ENCODE measurements at places on chromosomes 7 and 10.
A peak's percentile ranks its signal among the peaks of the same experiment; 100 is the strongest.

DNA sequence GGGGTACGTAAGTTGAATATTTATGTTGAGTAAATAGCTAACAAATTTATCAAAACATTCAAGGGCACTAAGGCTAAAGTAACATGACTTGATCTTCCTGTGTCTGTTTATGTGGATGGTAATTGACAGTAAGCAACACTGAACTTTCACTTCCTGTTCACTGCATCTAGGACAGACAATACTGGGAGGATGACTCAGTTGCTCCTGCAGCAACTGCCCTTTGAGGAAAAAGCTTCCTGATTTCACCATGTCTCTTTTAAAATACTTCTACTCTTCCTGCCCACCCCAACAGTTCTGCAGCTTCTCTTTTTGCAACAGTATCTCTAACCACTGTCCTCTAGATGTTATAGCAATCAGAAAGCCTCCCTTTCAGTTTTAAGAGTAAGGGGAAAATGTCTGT is 76.6 kb upstream of the HGF start:
- no peak for DNase-seq

- no peak for DNase-seq
Observed at GRCh38 chr7:107958764-107959526, 44.0 kb downstream of the LAMB1 start.

- DNase-seq, result no peak
Observed at GRCh38 chr7:51349820-51350545, 33.4 kb upstream of the COBL start.

- DNase-seq, result no peak
Observed at GRCh38 chr7:74299401-74299800, 10.2 kb downstream of the CLIP2 start.

DNA sequence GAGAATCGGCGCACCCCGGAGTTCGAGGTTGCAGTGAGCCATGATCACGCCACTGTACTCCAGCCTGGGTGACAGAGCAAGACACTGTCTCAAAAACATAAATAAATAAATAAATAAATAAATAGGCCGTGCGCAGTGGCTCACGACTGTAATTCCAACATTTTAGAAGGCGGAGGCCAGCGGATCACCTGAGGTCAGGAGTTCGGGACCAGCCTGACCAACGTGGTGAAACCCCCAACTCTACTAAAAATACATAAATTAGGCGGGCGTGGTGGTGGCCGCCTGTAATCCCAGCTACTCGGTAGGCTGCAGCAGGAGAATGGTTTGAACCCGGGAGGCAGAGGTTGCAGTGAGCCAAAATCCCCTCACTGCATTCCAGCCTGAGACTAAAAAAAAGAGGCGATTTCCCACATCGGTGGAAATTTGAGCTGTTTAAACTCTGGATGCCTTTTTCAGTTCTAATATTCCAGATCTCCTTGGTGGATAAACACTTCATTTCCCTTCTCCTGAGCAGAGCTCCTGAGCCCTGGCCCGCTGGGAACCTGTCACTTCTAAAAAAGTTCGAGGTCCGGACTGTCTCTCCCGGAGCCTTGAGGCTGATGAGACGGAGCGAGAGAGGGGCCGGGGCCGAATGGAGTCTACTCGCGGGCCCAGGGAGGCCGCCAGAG is 2.0 kb upstream of the NFKB2 start:
- no peak for DNase-seq

DNA sequence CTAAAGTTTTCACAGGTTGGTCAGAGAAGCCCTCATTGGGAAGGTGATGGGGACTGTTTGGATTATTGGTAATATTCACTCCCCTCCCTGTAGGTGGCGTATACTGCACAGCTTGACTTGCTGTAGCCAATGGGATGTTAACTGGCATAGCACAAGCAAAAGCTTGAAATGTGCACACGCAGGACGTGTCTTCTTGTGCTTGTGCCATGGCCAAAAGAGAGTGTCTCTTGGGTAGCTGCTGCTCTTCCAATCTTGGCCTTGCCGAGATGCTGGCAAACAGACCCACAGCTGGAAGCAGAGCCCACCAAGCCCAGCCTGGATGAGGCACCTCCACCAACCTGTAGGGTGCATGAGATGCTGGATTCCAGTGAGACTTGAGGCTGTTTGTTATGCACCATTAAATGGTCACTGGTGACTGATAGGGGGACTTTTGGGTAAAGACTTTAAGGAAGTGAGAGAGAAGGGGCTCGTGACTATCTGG is 266.0 kb downstream of the GRID1 start:
- no peak for DNase-seq

GRCh38 chr10:45008524-45009161 is 7.9 kb downstream of the ZNF22 start:
- DNase-seq, result peak; percentile 18

DNA sequence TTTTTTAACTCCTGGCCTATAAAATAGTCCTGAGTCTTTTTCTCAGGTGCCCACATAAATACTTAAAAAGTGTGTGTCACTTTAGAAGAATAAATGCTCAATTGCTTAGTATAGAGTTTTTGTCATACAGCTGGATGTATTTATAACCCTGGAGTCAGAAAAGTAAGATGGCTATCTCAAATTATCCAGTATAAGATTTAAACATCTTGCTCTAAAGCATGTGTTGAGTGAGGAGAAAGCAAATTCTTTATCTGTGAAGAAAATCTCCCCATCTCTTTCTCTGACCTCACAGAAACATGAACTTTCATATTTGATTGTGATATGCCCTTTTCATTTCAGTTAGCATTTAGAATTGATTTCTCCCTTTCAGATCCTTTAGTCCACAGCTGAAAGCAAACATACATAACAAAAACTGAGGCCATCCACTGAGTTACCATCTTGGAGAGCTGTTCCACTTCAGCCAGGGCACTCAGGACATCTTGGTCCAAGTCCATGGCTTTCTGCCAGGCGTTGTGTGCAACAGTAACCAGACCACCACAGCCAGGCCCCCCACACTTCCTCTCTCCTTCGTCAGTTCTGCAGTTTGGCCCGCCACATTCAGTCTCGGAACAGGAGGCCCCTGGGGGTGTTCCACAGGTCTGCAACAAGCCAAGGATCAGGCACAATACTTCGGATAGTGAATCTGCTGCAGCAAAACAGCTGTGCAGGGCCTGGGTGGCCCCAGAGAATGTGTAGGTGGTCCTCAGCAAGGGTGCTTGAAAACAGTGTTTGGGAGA is 40.9 kb downstream of the DLD start:
- DNase-seq, result no peak

DNA sequence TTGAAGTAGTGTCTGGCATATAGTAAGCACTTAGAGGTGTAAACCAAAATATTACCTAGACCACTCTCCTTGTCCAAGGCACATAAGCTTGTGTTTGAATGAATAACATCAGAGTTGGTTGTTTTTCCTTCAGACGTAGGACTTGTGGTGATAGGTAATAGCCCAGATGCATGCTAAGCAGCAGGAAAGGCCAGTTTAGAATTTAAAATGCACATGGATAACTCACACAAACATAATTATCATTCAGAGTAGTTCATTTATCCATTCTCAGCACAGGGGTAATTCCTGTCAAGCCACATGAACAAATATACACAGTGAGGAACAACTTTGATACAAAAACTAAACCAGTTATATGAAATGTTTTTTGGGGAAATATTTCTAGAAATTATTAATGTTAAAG is 181.0 kb upstream of the HPS1 start:
- no peak for DNase-seq

DNA sequence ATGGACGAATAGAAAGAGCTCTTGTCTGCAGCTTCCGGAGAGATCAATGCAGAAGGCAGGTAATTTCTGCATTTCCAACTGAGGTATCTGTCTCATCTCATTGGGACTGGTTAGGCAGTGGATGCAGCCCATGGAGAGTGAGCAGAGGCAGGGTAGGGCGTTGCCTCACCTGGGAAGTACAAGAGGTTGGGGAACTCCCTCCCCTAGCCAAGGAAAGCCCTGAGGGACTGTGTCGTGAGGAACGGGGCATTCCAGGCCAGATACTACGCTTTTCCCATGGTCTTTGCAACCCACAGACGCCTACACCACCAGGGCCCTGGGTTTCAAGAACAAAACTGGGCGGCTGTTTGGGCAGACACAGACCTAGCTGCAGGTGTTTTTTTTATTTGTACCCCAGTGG is 186.3 kb downstream of the ETV1 start:
- no peak for DNase-seq

GRCh38 chr10:92627845-92628480 is 35.0 kb downstream of the KIF11 start:
- DNase-seq, result no peak

GRCh38 chr7:71775648-71776047 is 636.5 kb downstream of the CALN1 start:
- no peak for DNase-seq

DNA sequence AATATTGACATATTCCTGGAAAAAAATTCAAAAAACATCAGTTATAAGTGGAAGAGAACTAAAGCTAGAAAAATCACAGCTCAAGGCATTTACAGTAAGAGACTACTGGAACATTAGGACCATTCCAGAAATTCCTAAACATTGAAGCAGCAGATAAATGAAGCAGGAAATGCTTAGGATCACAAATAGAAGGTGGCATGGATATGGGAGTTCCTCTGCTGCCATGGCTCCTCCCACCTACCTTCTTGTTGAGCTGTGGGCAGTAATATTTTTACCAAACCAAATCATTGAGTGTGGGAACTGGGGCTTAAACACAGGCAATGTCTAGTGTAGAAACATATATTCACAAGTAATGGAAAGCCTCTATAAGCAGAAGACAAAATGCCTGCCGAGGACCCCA is 292.8 kb downstream of the ANKRD7 start:
- DNase-seq, result no peak

DNA sequence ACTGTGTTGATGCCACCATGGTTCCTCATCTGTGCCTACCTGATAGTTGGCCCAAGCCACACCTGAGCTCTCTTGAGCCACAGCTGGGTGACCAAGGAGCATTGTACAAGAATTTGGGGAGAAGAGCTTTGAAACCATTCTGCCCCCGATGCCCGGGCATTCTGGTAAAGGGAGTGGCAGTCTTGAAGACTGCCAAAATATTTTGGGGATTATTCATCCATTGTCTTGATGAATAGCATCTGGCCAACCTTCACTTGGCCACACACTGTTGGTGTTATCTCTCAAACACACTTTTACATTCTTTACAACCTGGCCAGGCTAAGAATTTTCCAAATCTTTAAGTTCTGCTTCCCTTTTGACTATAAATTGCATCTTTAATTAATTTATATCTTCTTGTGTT is 113.1 kb upstream of the PCBD1 start:
- no peak for DNase-seq

- DNase-seq, result no peak
Observed at GRCh38 chr7:140903741-140904480, 20.8 kb downstream of the BRAF start.

GRCh38 chr10:102850025-102850518 is 4.0 kb upstream of the BORCS7 start:
- no peak for DNase-seq

DNA sequence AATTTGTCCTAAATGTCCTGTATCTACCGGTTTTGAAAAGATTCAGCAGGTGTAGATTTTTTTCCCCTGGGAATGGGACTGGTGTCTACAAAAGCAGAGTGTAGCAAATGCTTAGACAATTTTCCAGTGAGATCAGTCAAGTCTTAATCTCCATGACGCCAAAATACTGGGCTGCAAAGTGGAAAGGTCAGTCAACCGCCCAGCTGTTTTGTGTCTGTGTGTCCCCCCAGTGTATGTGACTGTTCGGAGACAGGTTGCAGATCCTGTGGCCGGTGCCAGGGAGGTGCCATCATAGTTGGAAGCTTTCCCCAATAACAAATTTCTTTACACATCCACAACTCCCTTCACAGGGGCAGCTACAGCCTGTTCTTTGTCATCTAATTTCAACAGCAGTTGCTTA is 263.8 kb downstream of the ARHGAP12 start:
- no peak for DNase-seq

DNA sequence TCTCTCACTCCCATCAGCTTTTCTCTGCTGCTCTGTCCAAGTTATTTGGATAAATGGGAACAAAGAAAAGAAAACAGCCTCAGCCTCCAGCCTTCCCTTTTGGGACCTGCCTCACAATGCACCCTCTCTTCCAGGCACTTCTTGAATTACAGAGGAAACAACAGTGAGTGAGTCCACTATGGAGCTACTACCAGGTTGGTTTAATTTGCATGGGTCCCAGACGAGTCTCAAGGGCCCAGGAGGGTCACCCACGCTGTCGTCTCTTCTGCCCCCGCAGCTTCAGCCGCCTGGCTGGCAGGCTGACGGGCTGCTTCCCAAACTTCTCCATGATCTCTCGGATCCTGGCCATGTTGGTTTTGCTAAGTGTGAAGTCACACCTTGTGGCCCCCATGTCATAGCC is 80.4 kb downstream of the GPR26 start:
- no peak for DNase-seq

- DNase-seq, result no peak
Observed at GRCh38 chr10:19993714-19994315, 177.6 kb downstream of the PLXDC2 start.

GRCh38 chr7:119256001-119256400 is 1017.0 kb upstream of the KCND2 start:
- DNase-seq, result no peak

DNA sequence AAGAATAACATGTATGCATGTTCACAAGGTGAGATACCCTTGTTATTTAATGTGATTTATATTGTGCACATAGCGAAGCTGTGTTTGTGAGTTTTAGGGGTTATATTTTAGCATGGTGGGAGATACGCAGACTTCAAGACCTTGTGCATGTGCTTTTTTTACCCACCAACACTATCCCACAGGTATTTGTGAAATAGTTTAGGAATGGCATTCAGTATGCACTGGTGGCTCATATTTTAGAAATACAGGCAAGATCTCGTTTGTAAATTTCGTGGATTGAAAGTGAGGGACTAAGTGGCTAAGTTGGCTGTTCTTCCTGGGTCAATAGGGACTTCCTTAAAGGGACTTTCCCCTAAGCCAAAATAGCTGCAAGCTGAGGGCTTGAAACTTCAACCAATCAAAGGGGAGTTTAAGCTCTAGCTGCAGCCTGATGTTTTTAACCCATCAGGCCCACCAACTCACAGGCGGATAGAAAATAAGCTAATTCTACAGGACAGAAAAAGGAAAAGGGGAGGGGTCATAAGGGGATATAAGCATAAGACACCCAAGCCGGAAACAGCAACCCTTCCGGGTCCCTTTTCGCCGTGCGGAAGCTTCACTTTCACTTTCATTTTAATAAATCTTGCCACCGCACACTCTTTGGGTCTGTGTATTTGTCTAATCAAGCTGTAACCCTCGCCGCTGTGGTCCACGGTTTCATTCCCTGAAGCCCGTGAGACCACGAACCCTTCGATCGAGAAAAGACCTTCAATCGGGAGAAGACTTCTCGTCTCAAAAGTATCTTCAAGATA is 291.0 kb downstream of the GPR158 start:
- no peak for DNase-seq

GRCh38 chr7:66523409-66523808 is 105.3 kb upstream of the KCTD7 start:
- no peak for DNase-seq

DNA sequence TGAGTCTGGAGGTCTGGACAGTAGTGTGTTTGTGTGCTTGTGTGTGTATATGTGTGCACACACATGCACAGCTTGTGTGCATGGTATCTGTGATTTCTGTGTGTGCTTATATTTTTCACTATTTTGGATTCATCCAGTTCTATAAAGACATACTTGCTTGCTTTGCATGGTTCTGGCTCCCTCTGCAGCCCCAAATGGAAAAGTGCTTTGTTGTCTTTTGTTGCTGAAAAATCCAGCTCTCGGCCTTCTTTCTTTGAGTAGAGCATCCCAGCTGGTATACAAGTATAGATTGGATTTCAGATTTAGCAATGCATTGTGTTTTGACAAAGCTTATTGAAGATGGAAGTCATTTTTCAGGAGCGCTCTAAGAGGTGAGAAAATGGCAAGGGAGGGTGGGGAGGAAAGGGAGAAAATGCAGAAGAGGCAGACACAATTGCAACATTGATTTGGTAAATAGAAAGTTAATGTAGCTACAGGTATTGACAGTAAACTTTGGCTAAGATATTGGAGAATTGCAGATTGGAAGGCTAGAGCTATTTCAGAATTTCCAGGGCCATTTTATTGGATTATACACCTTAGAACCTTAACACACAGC is 333.9 kb downstream of the AUTS2 start:
- no peak for DNase-seq
